ENCODE measurements at places on chromosomes 2 and 18.

- DNase-seq = no peak
These were observed 894.5 kb upstream of the POU3F3 start for GRCh38 chr2:103959174-103960128.

GRCh38 chr2:37698931-37699481 is 27.6 kb upstream of the CDC42EP3 start:
- no peak for DNase-seq

- DNase-seq = no peak
These were observed 2.5 kb upstream of the SFT2D3 start for GRCh38 chr2:127698553-127699355.

GRCh38 chr2:195620501-195620900 is 36.5 kb upstream of the SLC39A10 start:
- no peak for DNase-seq

DNA sequence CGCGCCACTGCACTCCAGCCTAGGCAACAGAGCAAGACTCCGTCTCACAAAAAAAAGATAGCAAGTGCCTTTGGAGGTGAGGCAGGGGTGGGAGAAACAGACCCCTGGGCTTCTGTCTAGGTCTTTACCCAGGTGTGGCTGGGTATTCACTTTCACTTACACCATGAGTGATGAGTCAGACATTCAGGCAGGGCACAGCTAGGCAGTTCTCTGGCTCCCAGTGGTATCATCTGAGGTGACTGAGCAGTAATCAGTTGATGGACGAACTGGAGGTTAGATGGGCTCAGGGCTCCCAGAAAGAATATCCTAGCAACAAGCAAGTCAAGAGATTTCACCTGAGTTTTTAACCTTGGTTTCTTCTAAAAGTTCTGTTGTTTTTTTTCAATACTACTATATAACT is 107.0 kb upstream of the RAB6C start:
- no peak for DNase-seq

DNA sequence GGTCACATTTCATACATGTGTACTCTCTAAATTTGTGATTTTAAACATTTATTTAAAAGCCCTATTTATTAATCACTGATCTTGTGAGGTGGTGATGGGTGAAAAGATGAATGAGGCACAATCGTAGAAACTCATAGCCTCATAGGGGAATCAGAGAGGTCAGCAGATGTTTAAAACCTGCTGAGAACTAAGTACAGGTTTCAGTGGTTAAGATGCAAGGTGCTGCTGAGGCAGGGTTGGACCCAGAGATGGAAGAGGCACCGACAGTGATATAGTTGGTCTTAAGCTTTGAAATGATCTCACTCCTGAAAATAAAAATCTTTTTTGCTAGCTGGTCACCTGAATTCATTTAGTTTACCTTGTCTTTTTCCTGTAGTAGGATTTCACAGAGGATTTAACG is 49.6 kb downstream of the LINC00305 start:
- no peak for DNase-seq

DNA sequence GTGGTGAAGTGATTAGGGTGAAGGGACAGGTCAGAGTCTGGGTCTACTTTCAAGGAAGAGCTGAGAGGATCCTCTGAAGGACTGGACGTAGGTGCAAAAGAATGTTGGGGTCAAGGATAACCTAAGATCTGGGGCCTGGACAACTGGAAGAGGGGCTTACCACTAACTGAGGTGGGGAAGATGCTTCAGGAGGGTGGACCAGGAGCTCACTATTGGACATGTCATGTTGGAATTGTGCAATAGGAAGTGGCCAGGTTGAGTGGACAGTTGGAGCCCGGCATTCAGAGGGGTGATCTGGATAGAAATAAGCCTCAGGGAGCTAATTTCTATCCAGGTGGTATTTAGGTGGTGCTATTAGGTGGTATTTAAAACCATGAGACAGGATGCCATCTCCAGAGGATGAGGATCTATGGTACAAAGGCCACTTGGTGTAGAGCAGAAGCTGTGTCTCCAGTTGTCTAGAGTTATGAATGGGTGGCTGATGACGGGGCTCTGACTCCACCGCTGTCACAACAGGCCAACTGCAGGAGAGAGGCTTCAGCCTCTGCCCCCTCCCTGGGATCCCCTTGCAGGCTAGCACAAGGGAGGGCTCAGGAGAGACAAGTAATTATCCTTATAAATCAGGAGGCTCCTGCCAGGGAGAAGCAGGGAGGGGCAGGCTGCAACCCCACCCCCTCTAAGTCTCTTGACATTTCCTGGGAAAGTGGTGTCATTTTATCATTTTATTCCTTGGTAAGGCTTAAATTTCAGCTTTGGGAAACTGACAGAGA is 158.0 kb downstream of the SMAD7 start:
- no peak for DNase-seq

DNA sequence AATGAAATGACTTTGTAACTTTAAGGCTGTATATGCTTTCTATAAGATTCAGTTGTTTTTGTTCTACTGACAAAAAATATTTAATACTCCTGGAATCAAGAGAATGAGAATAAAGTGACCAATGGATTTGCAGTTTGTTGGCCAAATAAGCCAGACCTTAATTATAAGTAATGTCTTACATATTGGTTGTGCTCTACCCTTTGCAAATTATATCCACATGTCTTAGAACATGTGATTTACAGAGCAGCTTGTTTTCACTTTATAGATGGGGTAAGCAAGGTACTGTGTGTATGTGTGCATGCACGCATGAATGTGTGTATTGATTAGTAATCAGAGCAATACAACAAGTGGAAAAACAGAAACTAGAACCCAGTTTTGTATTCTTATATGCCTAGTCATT is 59.1 kb downstream of the RMDN2 start:
- no peak for DNase-seq

DNA sequence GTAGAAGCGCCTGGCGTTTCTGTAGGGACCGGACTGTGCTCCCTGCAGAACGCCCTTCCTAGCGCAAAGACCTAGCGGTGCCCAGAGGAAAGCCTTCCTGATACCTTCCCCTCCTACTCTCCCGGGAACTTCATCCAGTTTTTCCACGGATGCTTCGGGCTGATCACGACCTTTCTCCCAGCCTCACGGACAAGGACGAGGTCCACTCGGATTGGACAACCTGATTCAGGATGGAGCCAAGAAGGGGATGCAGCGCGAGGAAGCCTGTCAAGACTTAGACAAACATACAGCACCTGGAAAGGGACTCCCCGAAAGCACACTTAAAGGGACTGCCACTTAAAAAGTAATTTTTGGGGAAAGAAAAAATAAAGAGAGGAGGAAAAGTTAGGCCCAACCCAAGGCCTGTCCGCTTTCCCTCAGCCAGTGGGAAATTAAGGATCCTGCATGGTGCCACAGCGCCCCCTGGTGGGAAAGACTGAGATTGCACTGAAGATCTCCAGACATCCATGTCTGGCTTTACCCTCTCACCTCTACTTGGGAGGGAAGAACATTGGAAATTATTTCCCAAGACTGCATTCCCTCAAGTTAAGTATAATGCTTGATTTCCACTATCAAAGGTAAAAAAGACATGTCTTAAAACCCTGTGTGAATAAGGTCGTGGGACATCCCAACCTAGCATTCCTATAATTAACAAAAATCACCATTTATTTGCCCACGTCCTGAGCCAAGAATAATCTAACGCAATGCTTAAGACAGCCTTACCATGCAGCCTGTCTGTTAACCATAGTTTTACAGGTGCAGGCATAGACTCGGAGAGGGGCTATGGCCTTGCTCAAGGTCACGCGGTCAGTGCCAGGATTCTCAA is 13.4 kb upstream of the COPS8 start:
- peak; percentile 79 for DNase-seq

GRCh38 chr2:235606004-235606715 is 112.3 kb downstream of the AGAP1 start:
- DNase-seq = no peak

GRCh38 chr2:109208071-109208950 is 79.3 kb downstream of the SH3RF3 start:
- no peak for DNase-seq

GRCh38 chr18:58302811-58303210 is 258.8 kb downstream of the NEDD4L start:
- DNase-seq = no peak

GRCh38 chr18:76363436-76364120 is 131.5 kb downstream of the ZNF516 start:
- no peak for DNase-seq

- DNase-seq = no peak
These were observed 192.6 kb downstream of the IKZF2 start for GRCh38 chr2:212958757-212959295.

- DNase-seq = no peak
These were observed 184.1 kb upstream of the ARL4C start for GRCh38 chr2:234680688-234681619.

DNA sequence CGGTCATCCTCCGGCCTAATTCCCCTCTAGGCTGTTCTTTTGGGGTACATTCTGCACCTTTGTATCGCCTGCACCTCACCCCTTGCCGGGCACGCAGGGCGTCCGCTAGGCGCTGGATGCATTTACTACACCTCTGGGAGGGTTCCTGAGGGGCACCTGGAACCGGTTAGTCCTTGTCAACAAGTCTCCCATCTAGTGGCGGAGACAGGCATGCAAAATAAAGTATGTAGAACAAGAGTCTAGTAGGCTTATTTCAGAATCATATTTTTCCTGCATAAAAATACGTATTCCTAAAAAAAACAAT is 705 bp upstream of the TEX261 start:
- peak; percentile 75 for DNase-seq

- no peak for DNase-seq
These were observed 563.1 kb upstream of the PIK3C3 start for GRCh38 chr18:41391616-41392595.

DNA sequence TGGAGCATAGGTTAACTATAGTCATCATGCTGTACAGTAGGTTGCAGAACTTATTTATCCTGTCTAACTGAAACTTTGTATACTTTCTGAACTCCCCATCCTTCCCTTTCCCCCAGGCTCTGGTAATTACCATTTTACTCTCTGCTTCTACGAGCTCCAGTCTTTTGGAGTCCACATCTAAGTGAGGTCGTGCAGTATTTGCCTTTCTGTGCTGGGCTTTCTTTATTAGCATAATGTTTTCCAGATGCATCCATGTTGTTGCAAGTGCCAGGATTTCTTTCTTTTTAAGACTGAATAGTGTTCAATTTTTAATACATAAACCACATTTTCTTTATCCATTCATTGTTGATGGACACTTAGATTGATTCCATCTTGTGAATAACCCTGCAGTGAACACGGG is 464.1 kb downstream of the TGIF1 start:
- DNase-seq = no peak

GRCh38 chr2:30178618-30179434 is 32.0 kb downstream of the YPEL5 start:
- DNase-seq = no peak

DNA sequence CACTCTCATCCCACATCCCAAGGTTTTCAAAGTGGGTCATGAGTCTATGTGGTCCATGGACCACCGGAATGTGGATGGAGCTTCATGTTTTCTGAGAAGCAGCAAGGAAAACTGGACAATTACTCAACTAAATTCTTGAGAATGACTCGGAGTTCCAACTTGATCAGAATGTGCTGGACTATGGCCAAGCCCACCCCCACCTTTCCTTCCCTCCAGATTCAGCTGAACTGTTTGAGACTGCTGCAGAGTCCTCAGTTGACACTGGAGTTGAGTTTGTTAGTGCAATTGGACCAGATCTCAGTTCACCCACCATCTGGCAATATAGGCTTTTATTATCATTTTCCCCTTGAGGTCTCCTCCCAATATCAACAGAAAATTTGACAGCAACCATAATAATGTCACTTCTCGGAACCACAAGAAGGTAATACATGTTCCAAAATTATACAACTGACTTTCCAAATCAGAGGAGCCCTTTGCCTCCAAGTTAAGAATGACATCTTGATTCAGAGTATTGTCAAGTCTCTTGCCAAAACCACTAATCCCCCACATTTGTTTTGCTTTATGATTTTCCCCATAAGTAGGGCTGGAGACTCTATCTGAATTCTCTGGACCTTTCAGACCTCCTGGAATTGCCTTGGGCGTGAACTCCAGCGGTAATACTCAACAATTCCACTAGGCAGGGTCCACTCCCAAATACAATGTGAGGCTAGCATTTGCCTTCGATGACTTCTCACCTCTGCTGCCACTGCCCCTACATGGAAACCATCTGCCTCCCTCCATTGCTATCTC is 8.8 kb downstream of the COL4A4 start:
- DNase-seq = no peak

DNA sequence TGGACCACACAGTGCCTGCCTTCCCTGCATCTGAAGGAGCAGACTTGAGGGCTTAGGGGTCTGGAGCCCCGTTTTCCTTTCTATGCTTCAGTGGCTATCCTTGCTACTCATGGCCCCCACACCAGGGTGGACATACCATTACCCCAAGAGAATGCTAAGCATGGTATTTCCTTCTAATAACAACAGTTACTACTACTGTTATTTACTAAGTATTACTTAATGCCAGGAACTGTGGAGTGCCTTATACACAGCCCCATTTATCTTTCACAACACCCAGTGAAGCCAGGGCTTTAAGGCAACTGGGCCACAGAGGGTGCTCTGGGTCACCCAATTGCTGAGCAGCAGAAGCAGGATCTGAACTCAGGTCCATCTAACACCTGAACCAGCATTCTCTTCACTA is 5.8 kb upstream of the PAX8 start:
- DNase-seq = no peak

- no peak for DNase-seq
These were observed 10.5 kb downstream of the WDR43 start for GRCh38 chr2:28904802-28905457.

DNA sequence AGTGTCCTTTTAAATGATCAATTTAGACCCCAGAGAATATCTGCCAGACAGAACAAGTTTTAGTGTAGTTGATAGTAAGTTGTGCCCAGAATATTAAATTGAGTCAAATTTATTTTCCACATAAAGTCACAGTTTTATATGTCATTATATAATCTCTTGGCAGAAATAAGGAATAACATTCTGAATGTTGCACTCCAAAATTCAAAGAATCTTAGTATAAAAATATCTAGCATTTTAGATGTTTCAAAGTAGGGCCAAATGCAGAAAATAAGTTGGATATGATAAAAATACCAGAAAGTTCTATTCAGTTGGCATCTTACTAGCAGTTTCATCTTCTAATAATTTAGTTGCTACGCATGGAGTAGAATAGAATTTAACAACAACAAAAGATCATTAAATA is 33.5 kb downstream of the SCN1A start:
- no peak for DNase-seq

GRCh38 chr2:150742094-150742493 is 254.6 kb upstream of the RND3 start:
- DNase-seq = no peak

GRCh38 chr2:145088756-145089155 is 568.8 kb upstream of the ZEB2 start:
- DNase-seq = no peak

- DNase-seq = no peak
These were observed 246.3 kb downstream of the CCDC102B start for GRCh38 chr18:69044215-69044614.

GRCh38 chr18:12342661-12343060 is 34.4 kb downstream of the AFG3L2 start:
- no peak for DNase-seq

DNA sequence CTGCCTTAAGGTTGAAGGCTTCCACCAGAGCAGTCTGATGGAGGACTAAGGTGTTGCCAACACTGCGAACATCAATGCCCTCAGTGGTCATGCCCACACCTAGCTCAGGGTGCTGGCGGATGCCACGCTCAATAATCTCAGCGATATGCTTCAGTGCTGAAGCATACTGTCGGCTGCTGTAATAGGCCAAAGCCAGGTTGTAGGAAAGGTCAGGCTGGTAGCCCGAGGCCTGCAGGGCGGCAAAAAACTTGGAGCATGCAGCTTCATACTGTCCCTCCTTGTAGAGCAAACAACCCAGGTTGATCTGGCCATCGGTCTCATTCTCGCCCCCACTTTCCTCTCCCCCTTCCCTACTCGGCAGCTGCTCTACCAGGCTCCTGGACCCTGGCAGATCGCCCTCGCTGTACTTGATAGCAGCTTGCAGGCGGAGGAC is 159.4 kb downstream of the AGPS start:
- peak; percentile 32 for DNase-seq

All from CD4-positive, alpha-beta T cell treated with Interleukin-17A for 4 hours (primary cell).